ENCODE measurements at places on chromosomes 6 and 20. TPM values are rescaled to one million over a fixed set of nuclear protein-coding genes. Genes with fewer than 3 reads are reported as not detected.
A peak's percentile ranks its signal among the peaks of the same experiment; 100 is the strongest.

DNA sequence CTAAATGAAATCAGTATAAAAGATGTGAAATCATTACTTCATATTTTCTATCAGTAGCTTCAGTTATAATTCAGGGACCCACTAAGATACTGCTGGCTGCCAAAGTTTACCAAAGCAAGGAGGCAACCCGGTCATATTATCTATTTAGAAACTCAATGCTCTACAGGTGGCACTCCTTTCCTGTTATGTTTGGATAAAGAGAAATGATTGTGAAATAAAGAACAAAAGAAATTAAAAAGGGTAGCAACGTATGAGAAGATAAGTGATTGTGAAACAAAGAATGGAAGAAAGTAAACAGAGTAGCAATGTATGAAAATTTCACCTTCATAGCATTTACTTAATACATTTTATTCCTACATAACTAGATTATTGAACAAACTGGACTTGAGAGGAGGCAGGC is 45.2 kb downstream of the RSPH3 start:
- no peak overlapping the region for H3K27ac ChIP-seq
- H3K4me3 ChIP-seq = no peak overlapping the region
- H3K4me1 ChIP-seq = peaks cover 9% of the 10 kb centered on the region
- H3K27me3 ChIP-seq = no peaks in the 10 kb centered on the region
- DNase-seq = no peak

- DNase-seq = no peak
- no peaks in the 10 kb centered on the region for H3K36me3 ChIP-seq
- no peaks in the 10 kb centered on the region for H3K27me3 ChIP-seq
- H3K4me3 ChIP-seq = no peak overlapping the region
- H3K27ac ChIP-seq = no peak overlapping the region
Observed at GRCh38 chr6:123321020-123321419, 315.7 kb downstream of the TRDN start.

- H3K4me3 ChIP-seq = no peak overlapping the region
- H3K4me1 ChIP-seq = no peaks in the 10 kb centered on the region
- peaks cover 42% of the 10 kb centered on the region for H3K36me3 ChIP-seq
- no peaks in the 10 kb centered on the region for H3K27me3 ChIP-seq
- no peak overlapping the region for H3K27ac ChIP-seq
Observed at GRCh38 chr6:134979142-134979541, 29.2 kb upstream of the ALDH8A1 start.

DNA sequence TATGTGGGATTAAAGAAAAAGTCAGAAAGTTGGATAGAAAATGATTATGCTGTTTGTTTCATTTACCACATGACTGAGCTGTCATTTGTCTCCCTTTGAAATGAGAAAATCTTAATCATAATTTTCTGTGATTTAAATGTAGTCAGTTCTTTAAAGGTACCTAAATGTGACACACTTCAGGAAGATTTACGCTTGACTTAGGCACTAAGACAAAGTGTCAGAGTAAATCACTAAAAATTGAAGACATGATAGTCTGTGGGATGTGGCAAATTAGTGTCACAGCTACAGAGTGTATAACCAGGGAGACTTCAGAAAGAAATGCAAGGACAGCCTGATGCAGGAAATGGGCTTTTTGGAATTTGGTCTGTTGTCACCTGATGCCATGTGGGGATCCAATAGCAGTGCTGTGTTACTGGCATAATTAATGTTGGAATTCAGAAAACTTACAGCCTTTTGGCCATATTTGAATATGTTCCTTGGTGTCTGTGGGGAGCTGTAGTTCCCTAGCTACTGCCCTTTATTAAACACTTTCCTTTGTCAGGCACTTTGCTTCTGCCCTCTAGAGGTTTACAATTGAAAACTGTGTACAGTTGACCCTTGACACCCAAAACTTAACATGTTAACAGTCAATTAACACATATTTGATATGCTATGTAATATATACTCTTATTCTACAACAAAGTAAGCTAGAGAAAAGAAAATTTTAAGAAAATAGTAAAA is 493.8 kb downstream of the UTRN start:
- no peak for DNase-seq
- H3K4me1 ChIP-seq = no peaks in the 10 kb centered on the region
- H3K4me3 ChIP-seq = no peak overlapping the region
- H3K27me3 ChIP-seq = no peaks in the 10 kb centered on the region

- H3K27me3 ChIP-seq = no peaks in the 10 kb centered on the region
- H3K4me3 ChIP-seq = no peak overlapping the region
- DNase-seq = peak; percentile 55
- no peak overlapping the region for H3K27ac ChIP-seq
- H3K36me3 ChIP-seq = no peaks in the 10 kb centered on the region
Observed at GRCh38 chr6:52286798-52287432, 2.4 kb upstream of the MCM3 start.

The CDYL gene
- total RNA-seq = 52.7 TPM

The PABPC1L gene
- total RNA-seq = 156 TPM

- H3K4me3 ChIP-seq = no peak overlapping the region
- H3K36me3 ChIP-seq = no peaks in the 10 kb centered on the region
- H3K27me3 ChIP-seq = no peaks in the 10 kb centered on the region
- H3K4me1 ChIP-seq = no peaks in the 10 kb centered on the region
Observed at GRCh38 chr6:148082696-148083095, 259.9 kb upstream of the SASH1 start.

GRCh38 chr6:6823568-6824224 is 235.2 kb downstream of the LY86 start:
- peaks cover 77% of the 10 kb centered on the region for H3K4me1 ChIP-seq
- no peak overlapping the region for H3K4me3 ChIP-seq
- H3K27me3 ChIP-seq = no peaks in the 10 kb centered on the region
- H3K27ac ChIP-seq = peak overlapping the region; percentile 77
- peak; percentile 70 for DNase-seq
- H3K36me3 ChIP-seq = no peaks in the 10 kb centered on the region
